Activated CD8-positive, alpha-beta memory T cell treated with anti-CD3 and anti-CD28 coated beads for 1 hour (primary cell): ENCODE measurements at places on chromosomes 5 and 9.

DNA sequence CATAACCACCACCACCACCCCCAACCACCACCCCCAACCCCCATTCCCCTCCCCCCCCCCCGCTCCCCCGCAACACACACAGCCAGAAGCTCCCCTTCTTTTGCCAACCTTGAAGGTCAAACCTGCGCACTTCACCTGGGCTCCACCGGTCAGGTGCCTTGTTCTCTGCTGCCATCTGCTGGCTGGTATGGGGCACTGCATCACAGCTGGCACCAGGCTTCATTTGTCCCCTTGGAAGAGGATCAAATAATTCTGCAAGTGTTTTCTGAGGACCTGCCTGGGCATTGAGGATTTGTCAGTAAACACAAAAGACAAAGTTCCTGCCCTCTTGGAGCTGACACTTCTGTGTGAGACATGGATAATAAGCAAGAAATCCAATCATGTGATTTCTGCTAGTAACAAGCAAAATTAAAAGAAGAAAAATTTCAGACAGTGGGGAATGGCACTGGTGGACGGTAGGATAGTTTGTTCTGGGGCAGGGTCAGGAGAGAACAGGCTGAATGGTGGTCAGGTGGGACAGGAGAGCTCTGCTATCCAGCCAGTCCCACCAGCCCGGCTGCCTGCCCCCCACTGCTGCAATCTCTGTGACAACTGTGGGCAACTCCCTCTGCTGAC lies 55.6 kb upstream of the LMX1B start:
- peak; percentile 31 for DNase-seq

GRCh38 chr5:40489421-40489820 lies 190.3 kb upstream of the PTGER4 start:
- no peak for DNase-seq

DNA sequence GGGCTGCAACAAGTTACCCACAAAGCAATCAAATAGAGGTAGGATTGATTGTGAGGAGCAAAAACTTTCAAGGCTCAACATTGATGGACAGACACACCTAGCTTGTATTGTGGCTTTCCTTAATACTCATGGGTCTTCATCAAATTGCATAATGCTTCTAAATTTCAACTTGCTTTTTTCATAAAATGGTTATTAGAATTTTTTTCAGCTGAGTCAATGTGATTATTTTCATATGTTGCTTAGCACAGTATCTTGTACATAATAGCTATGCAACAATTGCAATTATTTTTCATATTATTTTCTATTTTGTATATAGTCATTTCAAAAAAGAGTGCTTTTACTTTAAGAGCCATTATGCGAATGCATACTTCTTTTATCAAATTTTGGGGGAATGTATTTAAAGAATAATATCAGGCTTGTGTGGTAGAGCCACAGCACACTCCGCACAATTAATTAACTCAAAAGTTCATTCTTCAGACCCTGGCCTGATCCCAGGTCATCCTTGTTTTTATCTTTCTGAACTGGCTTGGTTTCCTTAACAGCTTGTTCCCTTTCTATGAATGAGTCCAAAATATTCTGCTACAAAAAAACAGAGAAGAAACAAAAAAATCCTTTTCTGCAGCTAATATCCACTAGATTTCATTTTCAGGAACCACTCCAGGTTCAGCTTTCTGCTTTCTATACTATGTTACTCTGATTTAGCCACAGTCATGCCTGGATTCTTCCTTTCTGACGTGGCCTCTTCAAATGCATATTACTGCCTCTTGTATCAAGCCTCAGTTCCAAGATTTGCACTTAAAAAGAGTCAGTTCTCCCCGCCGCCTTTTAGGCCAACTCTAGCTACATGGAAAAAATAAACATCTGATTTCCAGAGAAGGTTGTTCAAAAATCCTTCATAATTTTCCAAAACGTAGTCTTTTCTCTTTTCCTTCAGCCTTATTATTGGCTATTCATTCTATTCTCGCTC lies 45.3 kb upstream of the CDH9 start:
- no peak for DNase-seq

DNA sequence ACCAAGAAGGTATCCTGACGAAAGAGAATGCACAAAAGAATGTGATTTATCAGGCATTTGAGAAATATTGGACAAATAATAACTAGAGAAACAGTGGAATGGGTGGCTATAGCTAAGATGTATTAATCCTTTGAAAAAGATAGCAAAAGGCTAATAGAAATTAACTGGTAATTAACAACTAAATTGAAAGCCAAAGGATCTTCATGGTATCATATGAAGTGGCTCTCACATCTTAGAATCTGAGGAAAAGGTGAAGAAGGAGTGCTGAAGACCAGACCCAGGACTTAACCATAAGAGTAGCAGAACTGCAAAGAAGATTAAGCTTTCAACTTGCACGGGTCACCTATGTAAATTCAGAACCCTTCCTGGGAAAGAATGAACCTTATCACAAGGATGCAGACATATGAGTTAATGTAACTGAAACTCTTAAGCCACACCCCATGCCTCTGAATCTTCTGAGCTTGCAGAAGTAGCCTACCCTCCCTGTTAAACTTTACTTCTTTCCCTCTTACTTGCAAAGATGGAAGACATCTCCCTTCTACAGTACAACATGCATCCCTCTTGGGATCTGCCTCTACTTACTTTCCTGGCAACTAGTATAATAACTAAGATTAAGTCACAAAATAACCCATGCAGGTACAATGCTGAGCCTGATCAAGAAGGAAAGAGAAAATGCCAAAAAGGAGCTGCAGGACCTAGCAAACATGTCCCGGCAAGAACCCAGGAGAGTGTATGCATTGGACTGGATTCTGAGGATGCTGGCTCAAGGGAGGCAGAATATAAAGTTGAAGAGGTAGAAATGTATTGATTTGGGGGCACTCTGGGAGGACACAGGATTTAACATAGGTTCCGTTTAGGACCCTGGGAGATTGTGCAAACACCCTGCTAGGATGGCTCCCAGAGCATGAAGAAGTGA lies 395.5 kb upstream of the SLC30A5 start:
- DNase-seq: no peak

DNA sequence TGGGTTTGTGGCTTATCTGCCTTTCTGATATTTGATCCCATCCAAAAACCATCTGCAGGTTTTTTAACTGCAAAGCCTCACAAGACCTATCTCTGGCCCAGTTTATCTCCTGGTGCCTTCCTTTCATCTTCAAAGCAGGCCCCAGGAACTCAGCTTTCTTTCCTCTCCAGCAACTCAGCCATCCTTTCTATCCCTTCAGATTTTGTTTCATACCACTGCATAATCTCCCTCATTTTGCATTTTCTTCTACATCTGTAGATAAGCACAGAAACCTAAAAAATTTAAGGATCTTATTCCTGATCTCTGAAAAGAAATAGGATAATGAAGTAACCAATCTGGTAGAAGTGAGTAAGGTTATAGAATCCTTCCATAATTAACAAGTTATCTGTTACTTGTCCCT lies 19.5 kb upstream of the ERCC6L2 start:
- no peak for DNase-seq

DNA sequence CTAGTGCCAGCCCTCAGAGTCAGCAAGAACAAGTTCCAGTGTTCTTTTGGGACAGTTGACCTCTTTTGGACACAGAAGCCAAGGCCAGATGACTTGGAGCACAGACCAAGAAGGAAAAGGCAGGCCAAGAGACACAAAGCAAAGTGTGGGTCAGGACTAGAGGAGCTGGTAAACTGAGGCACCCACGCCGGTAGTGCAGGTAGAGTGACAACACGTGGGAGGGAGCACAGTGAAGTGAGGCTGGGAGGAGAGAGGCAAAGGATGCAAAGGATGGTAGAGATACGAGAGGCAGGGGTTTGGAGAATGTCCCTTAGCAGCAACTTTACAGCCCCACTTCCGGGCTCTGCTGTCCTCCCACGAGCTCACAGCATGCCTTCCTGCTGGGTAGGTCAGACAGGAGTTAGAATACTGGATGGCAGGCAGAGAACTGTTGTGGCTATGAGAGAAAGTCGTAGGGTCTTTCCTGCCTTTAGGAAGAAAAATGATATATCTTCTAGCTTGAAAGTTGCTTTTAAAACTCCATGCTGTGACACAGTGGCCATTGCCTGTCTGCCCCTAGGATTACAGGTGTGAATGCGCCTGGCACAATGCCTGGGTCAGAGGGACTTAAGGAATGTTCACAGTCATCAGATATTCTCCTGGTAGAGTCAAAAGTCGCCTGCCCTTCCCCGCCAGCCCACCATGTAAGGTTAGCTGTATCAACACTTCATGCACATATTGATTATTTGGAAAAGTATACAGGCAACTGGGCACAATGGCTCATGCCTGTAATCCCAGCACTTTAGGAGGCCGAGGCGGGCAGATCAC lies 97.9 kb downstream of the PDE8B start:
- no peak for DNase-seq

DNA sequence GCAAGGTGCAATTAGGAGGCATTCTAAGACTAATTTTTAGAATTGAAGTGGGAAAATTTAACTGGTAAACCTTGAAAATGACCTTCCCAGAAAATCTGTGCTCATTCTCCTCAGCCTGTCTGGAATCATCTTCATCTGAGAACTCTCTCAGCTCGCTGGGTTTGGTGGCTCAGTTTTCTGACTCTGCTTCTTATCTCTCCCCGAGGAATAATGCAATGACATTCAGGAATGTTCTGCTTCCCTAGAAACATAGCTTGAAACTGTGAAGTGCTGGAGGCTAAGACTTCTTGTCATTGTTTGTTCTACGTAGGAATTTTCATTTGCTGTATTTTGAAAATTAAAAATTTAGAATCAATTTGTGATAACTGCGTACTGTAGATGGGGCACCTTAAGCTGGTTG lies 86.6 kb downstream of the KCNN2 start:
- DNase-seq: no peak

DNA sequence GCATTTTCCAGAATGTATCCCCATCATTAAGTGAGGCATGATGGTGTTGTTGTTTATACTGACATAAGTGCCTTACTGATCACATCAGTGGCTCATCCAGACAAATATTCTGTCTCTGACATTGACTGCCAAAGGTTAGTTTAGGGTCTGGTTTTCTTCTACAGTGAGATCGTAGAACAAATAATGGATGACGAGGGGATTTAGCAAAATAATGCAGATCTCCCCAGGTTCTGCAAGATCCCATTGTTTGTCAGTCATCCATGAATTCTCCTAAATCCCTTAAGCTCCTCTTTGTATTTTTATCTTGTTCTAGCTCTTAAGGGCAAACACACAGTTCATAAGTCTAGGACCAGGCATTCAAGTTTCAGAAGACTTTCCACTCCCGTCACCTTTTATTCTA lies 93.1 kb upstream of the DHFR start:
- no peak for DNase-seq

- no peak for DNase-seq
These were observed 137.6 kb upstream of the GPR151 start for GRCh38 chr5:146653560-146653959.

GRCh38 chr9:97714435-97714834 lies 17.3 kb upstream of the XPA start:
- DNase-seq: no peak

DNA sequence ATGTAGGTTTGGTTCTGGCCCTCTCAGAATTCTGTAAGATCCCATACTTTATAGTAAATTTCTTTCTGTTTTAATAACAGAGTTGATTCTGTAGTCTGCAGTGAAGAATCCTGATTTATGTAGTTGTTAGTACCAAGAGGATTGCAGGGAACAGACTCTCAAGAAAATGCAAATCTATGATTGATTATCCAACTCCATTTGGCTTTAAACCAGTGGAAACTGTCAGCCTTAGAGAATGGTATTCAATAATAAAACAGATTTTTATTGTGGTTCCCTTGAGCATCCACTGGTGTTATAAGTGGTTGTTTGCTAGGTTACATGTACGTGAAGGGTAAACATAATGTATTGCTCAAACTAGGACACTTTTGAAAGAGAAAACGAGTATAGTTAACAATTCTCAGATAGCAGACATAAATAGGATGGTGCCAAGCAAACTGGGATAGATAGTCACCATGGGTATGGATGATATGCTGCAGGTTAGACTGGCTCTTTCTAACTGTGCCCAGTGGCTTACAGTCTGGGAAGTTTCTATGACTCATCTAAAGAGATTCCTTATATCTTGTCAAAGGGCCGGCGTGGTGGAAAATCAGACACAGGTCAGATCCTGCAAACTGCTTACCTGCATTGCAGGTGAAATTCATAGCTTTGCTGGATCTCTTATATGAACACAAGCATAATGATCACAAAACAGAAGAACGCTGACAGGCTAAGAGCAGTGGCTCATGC lies 41.7 kb upstream of the RPS23 start:
- DNase-seq: no peak

DNA sequence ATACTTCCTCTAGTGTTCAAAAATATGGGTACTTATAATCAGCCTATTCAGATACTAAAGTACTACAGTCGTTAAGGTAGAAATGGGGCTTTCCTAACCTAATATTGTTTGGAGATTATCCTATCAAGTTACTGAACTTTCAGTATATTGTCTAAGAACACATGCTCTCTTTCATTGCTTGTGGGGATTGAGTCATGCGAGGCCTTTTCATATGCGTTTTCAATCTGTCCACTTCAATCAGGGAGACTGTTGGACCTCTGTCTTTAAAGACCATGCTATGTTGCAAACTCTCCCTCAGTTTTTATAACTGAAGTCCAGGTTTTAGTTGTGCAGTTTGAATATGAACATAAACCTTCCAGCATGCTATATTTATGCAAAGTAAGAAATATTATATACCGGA lies 15.0 kb downstream of the PRR16 start:
- DNase-seq: no peak

DNA sequence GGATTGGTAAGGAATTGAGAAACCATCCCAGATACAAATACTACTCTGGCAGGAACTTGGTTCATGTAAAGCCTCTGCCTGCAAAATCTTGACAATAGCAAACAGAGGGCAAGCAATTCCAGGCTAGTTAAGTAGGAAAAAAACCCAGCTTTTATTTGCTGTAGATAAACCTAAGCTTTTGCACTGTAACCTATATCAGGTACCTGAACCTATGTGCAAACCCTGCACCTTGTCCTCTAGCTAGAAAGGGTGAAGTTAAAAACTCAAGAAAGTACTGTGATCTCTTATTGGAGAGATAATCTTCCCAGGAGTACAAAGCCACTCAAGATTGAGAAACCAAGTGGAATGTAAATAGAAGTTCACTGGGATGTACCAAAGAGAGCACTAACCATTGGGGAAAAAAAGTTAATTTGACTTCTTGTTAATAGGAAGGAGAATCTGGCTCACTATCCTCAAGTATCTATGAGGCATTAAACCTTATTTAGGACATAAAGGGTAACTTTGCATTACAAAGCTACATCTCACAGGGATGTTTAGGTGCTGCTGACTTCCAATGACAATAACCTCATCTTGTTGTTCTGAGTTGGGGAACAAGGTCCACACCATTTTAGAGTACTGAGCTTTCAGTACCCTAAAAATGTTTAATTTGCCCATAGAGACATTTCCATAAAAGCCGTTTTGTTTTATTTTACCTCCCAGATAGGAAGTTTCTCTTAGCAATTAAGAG lies 73.8 kb upstream of the PCA3 start:
- DNase-seq: no peak

DNA sequence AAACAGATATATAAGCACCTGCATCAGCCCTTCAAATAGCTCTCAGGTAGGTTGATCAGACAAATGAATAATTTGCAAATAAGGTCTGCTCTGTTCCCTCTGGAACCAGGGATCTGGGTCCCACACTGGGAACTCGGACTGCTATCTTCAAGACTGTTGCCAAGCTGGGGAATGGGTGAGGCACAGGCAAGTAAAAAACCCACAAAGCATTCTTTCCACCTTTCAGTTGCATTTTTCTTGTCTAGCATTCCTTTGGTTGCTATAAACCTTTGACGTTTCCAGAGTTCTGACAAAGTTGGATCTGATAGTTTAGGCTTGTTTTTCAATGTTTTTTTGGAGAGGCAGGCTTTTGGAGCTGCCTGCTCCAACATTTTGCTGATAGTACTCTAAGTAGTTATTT lies 20.1 kb downstream of the FBXL17 start:
- no peak for DNase-seq
